ENCODE measurements at places on chromosomes 2 and 18.

- no peak for DNase-seq
These were observed 150.0 kb downstream of the LPIN1 start for GRCh38 chr2:11896386-11896785.

- no peak for DNase-seq
These were observed 73.8 kb upstream of the HNRNPA3 start for GRCh38 chr2:177138823-177139222.

- DNase-seq = no peak
These were observed 35.7 kb upstream of the ST3GAL5 start for GRCh38 chr2:85924522-85924921.

- DNase-seq = no peak
These were observed 66.6 kb downstream of the GYPC start for GRCh38 chr2:126722546-126722945.

- DNase-seq = no peak
These were observed 136.3 kb downstream of the TMEM163 start for GRCh38 chr2:134582547-134582899.

- DNase-seq = no peak
These were observed 175.8 kb downstream of the IRS1 start for GRCh38 chr2:226623587-226624368.

DNA sequence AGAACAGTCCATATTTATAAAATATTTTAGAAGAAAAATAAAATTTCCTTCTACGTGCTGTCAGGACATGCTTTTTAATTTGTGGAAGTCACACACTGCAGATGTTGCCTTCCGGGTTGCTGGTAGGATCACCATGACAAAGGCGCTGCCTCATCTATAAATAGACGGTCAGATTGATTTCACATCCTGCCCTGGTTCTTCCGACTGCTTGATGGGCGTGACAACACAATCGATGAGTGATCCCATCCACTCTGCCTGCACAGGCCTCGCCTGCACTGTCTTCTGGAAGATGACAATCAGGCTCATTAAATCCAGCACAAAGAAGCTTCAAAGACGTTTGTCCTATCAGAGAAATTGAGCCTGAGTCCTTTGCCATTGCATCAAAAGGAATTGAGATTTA lies 318.9 kb upstream of the TRIB2 start:
- no peak for DNase-seq

DNA sequence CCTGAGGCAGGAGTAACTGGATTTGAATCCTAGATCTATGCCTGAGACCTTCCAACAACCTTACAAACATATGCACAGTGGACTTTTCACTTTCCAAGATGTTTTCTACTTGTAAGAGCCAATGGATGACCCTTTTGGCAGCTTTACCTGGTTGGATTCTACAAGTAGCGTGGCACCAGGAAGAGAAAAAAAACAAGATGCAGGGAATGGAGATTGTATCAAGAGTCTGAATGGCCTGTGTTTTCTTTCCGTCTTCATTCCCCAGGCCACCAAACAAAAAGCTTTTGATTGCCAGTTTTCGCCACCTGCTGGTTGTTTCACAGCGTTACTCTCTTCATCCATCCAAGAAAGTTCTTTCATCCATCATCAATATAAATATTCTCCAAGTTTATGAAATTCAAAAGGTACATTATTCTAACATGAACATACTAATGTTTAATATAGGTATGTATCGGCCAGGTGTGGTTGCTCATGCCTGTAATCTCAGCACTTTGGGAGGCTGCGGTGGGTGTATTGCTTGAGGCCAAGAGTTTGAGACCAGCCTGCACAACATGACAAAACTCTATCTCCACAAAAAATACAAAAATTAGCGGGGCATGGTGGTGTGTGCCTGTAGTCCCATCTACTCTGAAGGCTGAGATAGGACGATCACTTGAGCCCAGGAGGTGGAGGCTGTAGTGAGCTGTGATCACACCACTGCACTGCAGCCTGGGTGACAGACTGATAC lies 3.5 kb upstream of the BCL2 start:
- DNase-seq = no peak

- peak; percentile 8 for DNase-seq
These were observed 576.0 kb downstream of the ARHGAP15 start for GRCh38 chr2:143705108-143705707.

DNA sequence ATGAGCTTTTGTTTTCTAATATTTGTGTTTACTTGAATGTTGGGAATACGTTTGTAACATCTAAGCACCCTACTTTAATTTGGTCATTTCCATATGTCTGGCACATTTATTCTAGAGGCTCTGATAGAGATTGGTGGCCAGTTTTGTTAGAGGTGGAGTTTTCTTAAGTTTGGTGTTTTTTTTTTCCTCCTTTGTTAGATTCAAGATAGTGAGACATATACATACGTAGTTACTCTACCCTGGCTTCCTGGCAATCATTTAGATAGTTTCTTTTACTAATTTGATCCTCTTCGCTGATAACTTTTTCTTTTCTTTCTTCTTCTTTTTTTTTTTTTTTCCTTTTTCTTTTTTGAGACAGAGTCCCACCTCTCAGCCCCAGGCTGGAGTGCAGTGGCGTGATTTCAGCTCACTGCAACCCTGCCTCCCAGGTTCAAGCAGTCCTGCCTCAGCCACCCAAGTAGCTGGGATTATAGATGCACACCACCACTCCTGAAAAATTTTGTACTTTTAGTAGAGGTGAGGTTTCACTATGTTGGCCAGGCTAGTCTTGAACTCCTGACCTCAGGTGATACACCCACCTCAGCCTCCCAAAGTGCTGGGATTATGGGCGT lies 26.6 kb downstream of the SMCHD1 start:
- no peak for DNase-seq

GRCh38 chr2:100247256-100248043 lies 74.9 kb downstream of the LONRF2 start:
- no peak for DNase-seq

DNA sequence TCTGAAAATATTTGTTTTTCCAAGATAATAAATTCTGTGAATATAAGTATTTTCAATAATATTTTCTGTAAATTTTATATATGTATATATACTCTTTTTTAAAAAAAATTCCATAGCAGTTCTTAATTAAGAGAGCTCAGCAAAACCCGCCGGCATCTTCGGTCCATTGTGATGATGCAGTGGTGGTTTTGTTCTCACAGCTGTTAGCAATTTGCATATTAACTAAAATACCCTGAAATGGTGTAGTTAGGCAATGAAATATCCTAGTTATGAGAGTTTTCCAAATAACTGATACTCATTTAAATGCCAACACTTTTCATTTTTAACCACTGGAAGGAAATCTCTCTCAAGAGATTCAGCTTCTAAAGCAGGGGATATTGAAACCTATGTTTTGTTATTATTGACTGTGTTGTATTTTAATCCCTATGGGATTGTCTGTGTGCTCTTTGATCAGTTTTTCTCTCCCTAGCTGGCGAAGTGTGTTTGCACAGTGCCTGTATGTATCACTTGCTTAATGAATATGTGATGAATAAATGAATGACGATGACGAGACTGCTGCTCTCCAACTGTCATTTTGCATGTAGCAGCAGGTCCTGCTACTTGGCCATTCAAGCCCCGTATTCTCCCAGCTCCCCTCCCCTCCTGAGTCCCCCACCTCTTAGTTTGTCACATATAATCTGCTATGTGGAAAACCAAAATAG lies 42.4 kb downstream of the PSMG2 start:
- no peak for DNase-seq

- no peak for DNase-seq
These were observed 50.9 kb downstream of the CACNB4 start for GRCh38 chr2:152047824-152048471.

GRCh38 chr2:12433626-12433990 lies 283.1 kb upstream of the TRIB2 start:
- no peak for DNase-seq

- DNase-seq = no peak
These were observed 58.7 kb downstream of the GNAL start for GRCh38 chr18:11747731-11748130.

DNA sequence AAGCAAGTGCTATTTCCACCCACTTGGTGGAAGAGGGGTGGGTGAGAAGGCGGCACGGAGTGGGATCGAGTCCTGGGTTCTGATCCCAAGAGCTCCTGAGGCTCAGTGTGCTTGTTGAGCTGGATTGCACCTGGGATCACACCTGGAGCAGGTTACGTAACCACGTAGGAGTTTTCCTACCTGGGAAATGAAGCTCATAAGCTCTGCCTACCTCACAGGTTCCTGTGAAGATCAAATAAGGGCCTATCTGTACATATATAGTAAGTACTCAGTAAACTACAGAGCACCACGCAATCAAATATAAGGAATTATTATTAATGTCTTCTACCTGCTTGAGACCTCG lies 11.0 kb downstream of the NPC1 start:
- DNase-seq = no peak

GRCh38 chr2:235025800-235026536 lies 74.2 kb downstream of the SH3BP4 start:
- DNase-seq = peak; percentile 83

GRCh38 chr2:55961318-55961911 lies 37.8 kb upstream of the EFEMP1 start:
- DNase-seq = no peak
